NCI-H510A (cell line): ENCODE measurements at places on chromosomes 12 and 14.

DNA sequence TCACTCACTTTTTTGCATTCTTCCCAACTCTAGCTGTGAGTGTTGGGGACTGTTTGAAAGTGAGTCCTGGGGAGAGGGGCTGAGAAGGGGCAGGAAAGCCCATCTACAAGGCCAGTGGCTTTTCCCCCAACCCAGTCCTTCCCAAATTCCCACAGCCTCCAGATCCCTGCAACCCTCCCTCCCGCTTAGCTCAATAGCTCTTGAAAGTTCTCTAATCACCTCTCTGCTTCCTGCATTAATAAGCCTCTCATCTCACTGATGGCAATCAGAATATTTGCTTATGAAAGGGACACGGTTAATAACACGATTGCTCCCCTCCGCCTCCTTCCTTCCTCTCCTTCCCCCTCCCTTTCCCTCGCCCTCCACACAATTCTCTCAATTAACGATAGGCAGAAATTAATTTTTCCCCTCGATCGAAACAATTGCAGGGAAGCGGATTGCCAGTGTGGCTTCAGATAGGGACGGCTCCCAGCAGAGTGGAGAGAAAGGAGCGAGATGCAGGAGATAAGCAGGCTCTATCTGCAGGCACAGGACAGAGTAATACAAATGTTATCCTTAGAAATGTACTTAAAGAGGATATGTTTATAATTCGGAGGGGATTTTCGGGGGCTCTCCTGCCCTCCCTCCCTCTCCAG lies 15.1 kb upstream of the GPATCH2L start:
- no peak for DNase-seq

DNA sequence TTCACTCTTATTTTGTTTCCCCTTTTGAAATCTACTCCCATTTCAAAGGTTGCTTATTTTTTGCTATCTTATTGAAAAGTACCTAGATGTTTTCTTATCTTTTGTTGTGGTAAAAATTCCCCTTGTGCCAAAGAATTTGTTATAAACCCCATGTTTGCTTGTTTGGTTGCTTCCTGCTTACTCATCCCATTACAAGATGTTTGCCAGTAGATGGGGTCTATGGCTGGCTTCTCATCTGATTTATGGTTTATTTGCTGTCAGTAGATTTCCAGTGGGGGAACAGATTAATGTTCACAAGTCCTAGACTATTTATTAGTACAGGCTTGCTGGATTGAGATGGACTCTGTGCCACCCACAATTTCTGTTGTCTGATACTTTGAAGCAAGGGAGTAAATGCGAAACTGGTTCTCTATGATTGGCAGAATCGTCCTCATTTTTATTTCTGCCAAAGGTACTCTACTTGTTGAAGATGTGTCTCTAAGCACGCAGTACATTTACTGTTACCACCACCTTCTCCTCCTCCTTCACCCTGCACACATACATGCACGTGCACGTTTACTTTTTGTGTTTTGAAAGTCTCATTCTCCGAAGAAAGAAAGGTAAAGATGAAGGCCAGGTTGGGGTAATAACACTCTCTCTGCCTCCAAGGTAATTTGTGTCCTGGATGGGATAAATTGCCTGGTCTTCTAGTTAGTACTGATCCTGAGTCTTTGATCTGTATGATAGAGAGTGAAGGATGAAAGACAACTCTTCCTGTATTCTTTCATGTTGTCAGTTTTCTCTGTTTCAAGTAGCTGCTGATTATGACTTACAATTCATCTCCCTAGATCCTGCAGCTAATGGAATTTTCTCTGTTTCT lies 117.2 kb upstream of the ATP2B1 start:
- no peak for DNase-seq

DNA sequence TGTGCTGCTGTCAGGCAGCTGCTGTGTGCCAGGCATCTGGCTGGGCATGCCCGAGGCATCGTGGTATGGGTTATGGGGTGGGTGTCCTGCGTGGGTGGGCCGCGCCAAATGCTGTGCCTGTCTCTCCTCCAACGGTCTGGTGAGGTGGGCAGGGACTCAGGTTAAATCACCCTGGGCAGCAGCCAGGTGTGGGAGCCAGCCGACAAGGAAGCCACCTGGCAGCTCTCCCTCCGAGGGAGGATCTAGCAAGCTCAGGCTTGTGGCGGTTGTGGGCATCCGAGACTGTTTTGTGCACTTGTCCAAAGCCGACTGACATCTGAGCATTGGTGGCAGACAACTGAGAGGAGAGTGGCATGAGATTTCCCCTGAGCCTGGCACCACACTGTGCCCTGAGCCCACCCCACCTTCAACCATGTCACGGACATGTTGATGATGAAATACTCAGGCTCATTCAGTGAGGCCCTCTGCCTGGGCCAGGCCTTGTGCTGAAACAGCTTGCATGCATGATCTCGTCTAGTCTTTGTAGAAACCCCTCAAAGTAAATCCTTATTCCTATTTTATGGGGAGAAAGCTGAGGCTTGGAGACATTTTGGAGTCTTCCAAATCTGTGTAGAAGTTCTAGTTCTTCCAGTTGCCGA lies 181.8 kb upstream of the MYL2 start:
- DNase-seq: no peak

DNA sequence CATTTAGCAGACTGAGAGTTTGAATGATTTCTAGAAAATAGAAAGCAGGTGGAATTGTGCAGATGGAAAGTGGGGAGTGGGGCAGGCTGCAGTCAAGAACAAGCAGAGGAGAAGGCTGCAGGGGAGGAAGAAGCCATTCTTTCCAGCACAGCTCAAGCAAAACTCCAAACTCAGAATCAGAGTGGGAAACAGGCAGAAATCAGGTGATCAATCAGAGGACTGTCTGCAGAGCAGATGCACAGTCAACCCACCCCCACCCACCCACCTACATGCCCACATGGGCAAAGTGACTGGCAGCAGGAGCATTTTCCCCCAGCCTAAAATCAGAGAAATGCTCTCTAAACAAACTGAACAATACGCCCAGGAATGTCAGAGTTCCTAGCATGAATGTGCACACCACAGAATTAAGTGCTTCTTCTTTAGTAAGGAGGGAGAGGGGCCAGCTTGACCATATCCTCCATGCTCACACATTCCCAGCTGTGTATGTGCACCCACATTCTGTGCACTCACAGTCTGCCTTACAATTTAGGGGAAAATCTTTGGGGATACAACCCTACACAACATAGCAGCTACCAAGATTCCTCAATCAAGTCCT lies 194.1 kb upstream of the PLEKHA5 start:
- DNase-seq: no peak

DNA sequence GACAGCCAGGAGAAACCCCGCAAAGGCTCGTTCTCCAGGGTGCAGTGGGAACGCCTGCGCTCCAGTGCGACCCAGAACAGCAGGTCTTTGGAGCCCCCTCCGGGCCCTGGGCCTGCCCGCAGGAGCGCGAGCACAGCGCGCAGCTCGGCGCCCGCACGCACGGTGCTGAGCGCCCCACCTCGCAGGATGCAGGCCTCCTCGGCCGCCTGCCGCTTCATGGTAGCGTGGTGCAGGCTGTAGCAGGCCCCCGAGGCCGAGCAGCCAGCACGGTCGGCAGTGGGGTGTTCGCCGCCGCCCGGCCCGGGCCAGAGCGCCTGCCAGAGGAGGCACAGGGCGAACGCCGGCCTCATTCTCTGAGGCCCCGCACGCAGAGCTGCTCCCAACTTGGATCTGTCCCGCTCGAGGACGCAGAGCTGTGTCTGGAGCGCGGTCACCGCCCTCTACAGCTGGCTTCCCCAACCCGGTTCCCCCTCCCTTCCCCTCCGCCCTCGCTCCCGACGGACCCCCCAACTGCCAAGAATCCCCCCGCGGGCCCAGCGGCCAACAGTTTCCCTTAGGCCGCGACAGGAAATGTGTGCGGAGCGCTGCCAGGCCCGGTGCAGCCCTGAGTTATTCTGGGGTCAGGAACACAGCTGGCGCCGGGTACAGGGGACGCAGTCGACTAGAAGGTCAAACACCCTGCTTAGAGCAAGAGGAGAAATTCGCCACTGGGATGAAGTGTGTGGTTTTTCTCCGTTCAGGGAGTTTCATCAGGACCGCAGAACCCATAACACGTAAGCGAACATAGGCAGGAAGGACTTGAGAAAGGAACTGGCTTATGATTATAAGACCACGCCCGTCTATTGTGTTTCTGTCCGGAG lies at the start of gene CLEC14A:
TSS of gene CLEC14A (minus strand) at position 421 of the 860 bp plus-strand sequence. CDS start at position 350, 71 bp downstream.
- DNase-seq: no peak

- peak; percentile 53 for DNase-seq
Measured at GRCh38 chr14:95287176-95287754, 32.4 kb downstream of the CLMN start.

- DNase-seq: no peak
Measured at GRCh38 chr12:52800259-52800917, 4.5 kb upstream of the KRT3 start.

- peak; percentile 21 for DNase-seq
Measured at GRCh38 chr14:74955229-74956026, at the start of gene PGF. PGF (minus strand) TSS chr14:74955597; CDS start chr14:74955242, 355 bp downstream.

DNA sequence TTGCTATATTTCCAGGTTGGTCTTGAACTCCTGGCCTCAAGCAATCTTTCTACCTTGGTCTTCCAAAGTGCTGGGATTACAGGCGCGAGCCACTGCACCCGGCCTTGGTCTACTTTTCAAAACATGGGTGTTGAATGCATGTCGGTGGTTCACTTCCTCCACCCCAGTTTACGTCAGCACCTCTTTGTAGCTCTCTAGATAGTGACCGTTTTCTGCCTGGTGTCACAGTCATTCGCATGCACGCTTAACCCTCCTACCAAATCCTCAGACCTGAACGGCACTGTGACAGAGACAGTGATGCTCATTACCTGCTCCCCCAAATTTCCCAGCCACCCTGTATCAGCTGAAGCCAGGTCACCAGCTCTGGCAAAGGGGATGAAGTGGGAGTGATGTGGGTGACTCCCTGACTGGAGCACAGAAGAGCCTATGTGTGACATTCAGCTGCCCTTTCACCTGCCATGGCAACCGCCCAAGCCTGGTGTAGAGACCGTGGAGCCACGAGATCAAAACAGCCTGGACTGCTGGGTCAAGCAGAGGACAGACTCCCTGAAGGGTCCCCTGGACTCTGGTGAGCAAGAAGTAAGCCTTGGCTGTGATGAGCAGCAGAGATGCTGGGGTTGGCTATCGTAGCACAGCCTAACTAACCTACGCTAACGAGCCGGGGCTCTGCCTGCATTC lies 66.2 kb upstream of the GPR68 start:
- no peak for DNase-seq

- DNase-seq: no peak
Measured at GRCh38 chr12:100302081-100302480, 35.1 kb downstream of the SCYL2 start.
